Cortex of kidney (tissue), 1 donor: ENCODE measurements at places on chromosomes 3 and 15.

- no peak for DNase-seq
Observed at GRCh38 chr3:77562089-77562488, 522.2 kb downstream of the ROBO2 start.

- no peak for DNase-seq
Observed at GRCh38 chr3:160369784-160370183, 29.2 kb downstream of the IFT80 start.

DNA sequence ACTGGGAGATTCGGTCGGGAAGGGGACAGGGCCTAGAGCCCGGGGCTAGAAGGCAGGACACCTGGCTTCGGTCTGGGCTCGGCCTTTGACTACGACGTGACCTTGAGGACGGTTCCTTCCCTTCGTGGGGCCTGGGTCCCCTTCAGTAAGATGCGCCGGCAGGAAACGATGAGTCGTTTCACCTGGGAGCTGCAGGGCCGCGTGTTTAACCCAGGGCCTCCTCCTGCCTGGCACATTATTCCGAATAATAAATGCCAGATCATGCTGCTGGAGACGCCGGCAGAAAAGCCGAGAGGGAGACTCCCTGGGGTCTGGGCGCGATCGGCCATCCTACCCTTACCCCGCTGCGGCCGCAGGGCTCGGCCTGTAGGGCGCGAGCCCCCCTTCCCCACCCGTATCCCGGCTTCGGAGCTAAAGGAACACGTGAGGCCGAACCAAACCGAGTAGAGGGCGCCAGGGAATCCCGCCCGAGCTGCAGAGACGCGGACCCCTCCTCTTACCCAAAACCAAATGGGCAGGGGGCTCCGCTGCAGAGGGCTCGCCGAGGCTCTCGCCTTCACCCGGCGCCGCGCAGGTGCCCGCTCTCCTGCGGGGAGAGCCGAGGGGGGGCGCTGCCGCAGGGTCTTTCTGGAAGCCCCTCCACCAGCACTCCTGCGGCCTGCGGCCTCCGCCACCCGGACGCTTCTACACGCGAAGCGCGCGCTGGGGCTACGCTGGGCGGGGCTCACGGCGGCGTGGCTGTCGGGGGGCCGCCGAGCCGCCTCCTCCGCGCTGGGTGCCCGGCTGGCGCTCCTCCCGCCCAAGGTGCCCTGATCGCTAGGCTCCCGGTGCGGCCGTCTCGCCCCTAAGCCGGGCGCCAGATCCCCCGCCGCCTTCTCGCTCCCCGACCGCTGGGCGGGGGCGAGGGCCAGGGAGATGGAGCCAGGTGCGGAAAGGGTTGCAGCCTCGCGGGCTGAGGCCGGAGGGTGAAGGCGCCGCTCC lies at the start of gene BDH1:
Gene BDH1 (minus strand): TSS at position 688 of the 981 bp plus-strand sequence. CDS start 9,525 bp downstream, outside the sequence.
- DNase-seq = no peak

DNA sequence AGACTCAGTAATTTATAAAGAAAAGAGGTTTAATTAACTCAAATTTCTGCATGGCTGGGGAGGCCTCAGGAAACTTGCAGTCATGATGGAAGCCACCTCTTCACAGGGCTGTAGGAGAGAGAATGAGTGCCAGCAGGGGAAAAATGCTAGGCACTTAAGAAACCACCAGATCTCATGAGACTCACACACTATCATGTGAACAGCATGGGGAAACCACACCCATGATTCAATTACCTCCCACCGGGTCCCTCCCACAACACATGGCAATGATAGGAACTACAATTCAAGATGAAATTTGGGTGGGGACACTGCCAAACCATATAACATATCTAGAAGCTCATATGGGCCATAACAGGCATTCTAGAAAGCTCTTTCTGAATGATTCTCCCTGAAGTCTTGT lies 190.3 kb downstream of the WNT5A start:
- no peak for DNase-seq

DNA sequence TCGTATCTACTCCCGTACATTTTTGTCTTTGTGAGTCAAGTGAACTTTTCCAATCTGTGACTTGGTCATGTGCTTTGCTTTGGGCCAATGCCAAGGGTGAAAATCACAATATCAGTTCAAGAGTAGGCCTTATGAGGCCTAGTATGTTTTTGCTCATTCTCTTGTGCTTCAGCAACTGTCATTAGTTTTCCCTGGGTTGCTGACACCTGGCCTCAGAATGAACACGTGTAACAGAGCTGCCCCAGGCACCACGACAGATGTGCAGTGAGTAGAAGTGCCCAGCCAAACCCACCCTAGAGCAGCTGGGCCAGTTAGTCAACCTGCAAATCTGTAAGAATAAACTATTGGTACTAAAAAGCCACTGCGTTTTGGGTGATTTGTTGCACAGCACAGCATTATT lies 460.3 kb upstream of the WNT5A start:
- DNase-seq = no peak
